Sciatic nerve (tissue), 2 donors: ENCODE measurements at places on chromosomes 7 and 10. TPM values are rescaled to one million over a fixed set of nuclear protein-coding genes. Genes with fewer than 3 reads are reported as not detected.

RBM20 gene
- total RNA-seq = 0.67 TPM

CCDC146 gene
- total RNA-seq = 26.4 TPM

AUTS2 gene
- 129 TPM for total RNA-seq

TMEM213 gene
- not detected for total RNA-seq

GRIFIN gene
- not detected for total RNA-seq

PIK3AP1 gene
- total RNA-seq = 13.8 TPM

ANKRD26 gene
- total RNA-seq = 15.2 TPM

LIPJ gene
- 0.13 TPM for total RNA-seq

IFRD1 gene
- total RNA-seq = 92.8 TPM

PPA1 gene
- total RNA-seq = 114 TPM

FAM13C gene
- 25.0 TPM for total RNA-seq

ACTL6B gene
- not detected for total RNA-seq

NEUROD6 gene
- total RNA-seq = not detected

SYT15 gene
- 17.1 TPM for total RNA-seq

HOGA1 gene
- 4.1 TPM for total RNA-seq

OR13A1 gene
- total RNA-seq = not detected

ANXA8 gene
- total RNA-seq = 2.5 TPM

GIMAP8 gene
- 22.4 TPM for total RNA-seq

ASB4 gene
- total RNA-seq = 0.80 TPM

GHRHR gene
- 1.2 TPM for total RNA-seq

SERPINE1 gene
- 7.0 TPM for total RNA-seq

RSU1 gene
- total RNA-seq = 83.6 TPM

AASS gene
- 54.3 TPM for total RNA-seq

UBN2 gene
- 36.5 TPM for total RNA-seq

FRMPD2 gene
- total RNA-seq = 0.13 TPM

CFAP70 gene
- total RNA-seq = 6.6 TPM

SPRN gene
- 0.13 TPM for total RNA-seq

HOXA10 gene
- 11.2 TPM for total RNA-seq

ACSM6 gene
- 0.49 TPM for total RNA-seq

GRID1 gene
- 15.4 TPM for total RNA-seq

SVOPL gene
- total RNA-seq = not detected

KCP gene
- 1.8 TPM for total RNA-seq

ABCB8 gene
- total RNA-seq = 32.8 TPM

AEBP1 gene
- total RNA-seq = 236 TPM

ZNF804B gene
- total RNA-seq = not detected

OR9A2 gene
- total RNA-seq = 0.71 TPM

PHKG1 gene
- total RNA-seq = 2.7 TPM

VSTM4 gene
- 16.4 TPM for total RNA-seq

PNLIP gene
- total RNA-seq = 2.8 TPM

CUZD1 gene
- 0.80 TPM for total RNA-seq

LEP gene
- total RNA-seq = 7.2 TPM

NUDT1 gene
- 11.5 TPM for total RNA-seq

MMRN2 gene
- total RNA-seq = 66.2 TPM

C7orf33 gene
- total RNA-seq = not detected

CYP3A4 gene
- total RNA-seq = not detected

NRP1 gene
- total RNA-seq = 156 TPM

SMC3 gene
- total RNA-seq = 48.6 TPM

CDK14 gene
- 79.4 TPM for total RNA-seq

ADK gene
- total RNA-seq = 32.5 TPM

IGFBP1 gene
- not detected for total RNA-seq

COBL gene
- total RNA-seq = 17.0 TPM

OR2A5 gene
- total RNA-seq = not detected

KAZALD1 gene
- 4.7 TPM for total RNA-seq

CLEC2L gene
- total RNA-seq = not detected
